ENCODE measurements at places on chromosomes 6 and 20. TPM values are rescaled to one million over a fixed set of nuclear protein-coding genes. Genes with fewer than 3 reads are reported as not detected.

DNA sequence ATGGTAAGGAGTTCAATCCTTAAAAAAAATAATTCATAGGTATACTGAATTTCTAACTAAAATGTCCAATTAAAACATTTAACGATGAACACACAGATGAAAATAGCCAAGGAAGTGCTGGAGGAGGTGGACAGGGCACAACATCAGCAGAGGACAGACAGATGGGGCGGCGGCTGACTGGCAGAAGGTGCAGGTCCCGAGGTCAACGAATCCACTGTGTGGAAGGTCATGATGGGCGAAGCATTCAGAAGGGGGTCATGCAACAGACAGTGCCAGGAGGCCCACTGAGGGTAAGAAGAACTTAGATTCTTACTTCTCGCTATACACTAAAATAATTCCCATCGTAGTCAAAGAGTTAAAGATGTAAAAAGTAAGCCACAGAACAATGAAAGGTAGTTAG is 34.2 kb upstream of the FRMD1 start:
- no peak for DNase-seq

- DNase-seq = no peak
These were observed 71.2 kb downstream of the TRDN start for GRCh38 chr6:123565529-123565928.

- DNase-seq = no peak
These were observed 25.5 kb upstream of the NOL4L start for GRCh38 chr20:32610472-32611218.

DNA sequence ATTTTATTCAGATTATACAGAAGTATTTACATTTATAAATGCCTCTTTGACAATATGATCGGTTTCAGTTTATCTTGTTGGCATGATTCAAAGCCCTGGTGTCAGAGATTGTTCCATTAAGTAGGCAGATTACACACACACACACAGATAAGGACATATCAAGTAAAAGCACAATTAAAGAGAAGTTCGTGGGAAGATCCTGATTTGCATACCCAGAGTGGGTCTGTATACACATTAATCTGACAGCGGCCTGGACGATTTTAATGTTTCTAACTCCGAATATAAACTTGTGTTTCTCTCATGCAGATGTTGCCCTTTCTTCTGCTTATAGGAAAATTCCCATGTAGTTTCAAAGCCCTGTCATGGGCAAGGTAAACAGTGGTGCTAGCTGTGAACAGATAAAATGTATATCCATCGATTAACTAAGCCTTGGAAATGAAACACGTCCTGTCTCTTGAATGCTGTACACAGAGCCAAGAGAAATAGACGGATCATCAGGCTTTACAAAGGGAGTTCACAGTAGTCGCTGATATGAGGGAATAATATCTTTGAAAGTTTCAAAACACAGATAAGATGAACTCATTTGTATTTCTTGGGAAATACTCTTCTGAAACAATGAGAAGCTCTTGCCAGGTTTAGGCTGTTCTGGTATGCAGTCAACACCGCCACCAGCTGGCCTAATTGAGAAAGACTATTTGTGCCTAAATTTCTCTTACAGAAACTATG is 108.2 kb upstream of the GMDS start:
- DNase-seq = peak; percentile 86

- DNase-seq = no peak
These were observed 120.4 kb downstream of the ARMC2 start for GRCh38 chr6:108968325-108969316.

DNA sequence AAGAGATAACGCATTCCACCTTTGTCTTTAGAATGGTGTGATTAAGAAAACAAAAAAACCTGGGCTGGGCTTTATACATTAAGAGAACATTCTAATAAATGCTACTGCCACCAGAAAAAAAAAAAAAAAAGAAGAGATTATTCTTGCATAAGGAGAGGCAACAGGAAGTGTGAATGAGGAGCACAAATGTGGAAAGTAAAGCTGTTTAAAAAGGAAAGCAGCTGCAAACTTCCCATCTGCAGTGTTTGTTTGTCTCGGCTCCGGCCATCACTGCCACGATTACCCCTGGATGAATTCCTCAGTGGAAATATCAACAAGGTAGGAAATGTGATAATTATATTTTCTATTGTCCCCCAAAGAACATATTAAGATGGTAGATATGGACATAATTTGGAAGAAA is 223.9 kb downstream of the PHF3 start:
- no peak for DNase-seq

DNA sequence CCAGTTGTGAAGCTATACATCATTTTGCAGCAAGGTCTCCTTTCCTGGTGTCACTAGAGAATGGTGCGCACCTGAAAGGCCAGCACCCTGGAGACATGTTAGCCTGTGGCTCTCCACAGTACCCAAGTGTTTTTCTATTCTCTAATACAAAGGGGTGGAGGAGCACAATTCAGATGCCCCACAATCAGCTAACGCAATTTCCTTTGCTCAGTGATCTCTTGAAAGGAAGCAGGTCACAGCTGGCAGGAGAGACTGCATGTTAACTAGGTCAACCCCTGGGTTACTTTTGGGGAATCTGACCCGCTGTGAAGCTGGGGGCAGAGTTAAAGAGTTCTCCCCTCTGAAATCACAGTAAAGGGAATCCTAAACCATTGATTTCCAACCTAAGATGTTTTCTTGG is 92.5 kb downstream of the B3GAT2 start:
- DNase-seq = no peak

DNA sequence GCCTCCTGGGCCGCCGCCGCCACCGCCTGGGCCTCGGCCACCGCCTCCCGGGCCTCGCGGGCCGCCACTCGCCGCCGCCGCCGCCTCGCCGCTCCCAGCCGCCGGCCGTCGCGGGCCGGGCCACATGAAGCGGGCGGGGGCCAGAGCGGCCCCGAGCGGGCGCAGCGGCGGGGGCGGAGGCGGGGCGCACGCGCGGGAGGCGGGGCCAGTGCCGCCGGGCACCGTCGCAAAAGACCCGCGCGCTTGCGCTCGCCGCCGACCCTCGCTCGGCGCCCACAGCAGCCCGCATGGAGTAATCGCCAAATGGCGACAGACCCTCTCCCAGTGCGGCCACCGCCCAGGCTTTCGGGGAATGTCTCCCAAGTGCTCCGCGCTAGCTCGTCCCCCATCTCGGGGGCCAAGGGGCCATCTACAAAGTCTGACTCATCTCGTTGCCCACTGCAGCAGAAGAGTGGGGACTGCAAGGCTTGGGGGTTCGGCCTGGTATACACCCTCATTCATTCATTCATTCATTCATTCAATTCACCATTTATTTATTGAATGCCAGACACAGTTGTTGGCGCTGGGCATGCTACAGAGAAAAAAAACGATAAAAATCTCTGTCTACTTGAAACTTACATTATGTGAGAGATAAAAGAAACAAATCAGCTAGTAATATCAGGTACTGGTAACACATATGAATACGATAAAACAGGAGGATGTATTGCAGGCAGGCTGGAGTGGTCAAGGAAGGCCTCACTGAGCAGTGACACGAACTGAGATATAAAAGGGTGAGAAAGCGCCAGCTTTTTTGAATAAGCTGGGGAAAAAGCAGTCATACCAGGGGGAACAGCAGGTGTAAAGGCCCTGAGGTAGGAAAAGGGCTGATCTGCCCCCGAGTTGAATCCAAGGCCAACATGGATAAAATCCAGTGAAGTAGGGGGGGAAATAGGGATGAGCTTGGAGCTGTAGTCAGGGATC is at the start of gene B4GALT5:
TSS of gene B4GALT5 (minus strand) at position 126 of the 960 bp plus-strand sequence. CDS start 188 bp downstream, outside the sequence.
- peak; percentile 86 for DNase-seq

DNA sequence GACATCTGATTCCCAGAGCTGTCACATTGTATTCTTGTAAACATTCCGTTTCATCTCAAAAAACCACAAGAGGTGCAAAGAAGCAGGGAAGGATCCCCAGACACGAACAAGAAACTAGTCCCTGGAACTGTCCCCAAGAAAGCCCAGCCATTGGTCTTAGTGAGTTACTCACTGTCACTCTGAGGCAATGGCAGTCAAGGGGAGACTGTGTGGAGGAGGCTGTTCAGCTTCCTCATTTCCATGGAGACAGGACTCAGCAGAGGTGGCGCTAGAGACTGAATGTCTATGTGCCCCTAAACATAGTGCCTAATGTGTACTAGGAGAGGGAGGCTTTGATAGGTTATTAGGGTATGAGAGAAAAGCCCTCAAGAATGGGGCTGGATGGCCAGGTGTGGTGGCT is 11.1 kb downstream of the ULBP1 start:
- no peak for DNase-seq

DNA sequence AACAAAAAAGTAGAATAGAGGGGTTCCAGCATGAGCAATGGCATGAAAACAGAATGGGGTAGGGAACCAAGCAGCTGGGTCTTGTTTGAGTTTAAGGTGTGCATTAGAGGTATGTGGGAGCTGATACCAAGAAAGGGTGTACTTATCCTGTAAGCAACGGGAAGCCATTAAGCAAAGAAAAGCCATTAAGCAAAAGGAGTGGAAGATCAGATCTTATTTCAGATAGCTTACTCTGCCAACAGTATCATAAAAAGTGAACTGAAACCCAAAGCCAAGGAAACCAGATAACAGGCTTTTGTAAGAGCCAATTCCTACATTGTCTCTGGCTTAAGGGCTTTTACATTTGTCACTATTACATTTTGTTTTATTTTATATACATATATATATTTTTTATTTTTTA is 21.3 kb upstream of the BEND6 start:
- no peak for DNase-seq

GRCh38 chr20:25254986-25255680 is 7.2 kb downstream of the PYGB start:
- no peak for DNase-seq

- DNase-seq = no peak
These were observed 160.4 kb downstream of the RALGAPA2 start for GRCh38 chr20:20552076-20552475.

CST5 gene
- total RNA-seq = 0.26 TPM

TASP1 gene
- total RNA-seq = 11.7 TPM

ZNF184 gene
- total RNA-seq = 16.6 TPM

FAM209B gene
- total RNA-seq = not detected

RAD21L1 gene
- not detected for total RNA-seq

CTAGE9 gene
- not detected for total RNA-seq

PRR18 gene
- not detected for total RNA-seq

INSM1 gene
- 0.66 TPM for total RNA-seq

CDSN gene
- not detected for total RNA-seq

ZNF334 gene
- total RNA-seq = not detected

CD2AP gene
- 26.5 TPM for total RNA-seq

CENPQ gene
- total RNA-seq = 14.7 TPM
